ENCODE measurements at places on chromosomes 11 and 22.

GRCh38 chr11:64872790-64873488, 5.5 kb downstream of the EHD1 start:
- DNase-seq = no peak

GRCh38 chr11:125141686-125142535, 22.6 kb upstream of the PKNOX2 start:
- DNase-seq = peak; percentile 16

GRCh38 chr22:22745225-22746060, 101.0 kb downstream of the GGTLC2 start:
- DNase-seq = peak; percentile 38

- no peak for DNase-seq
These were observed 26.9 kb downstream of the TRMU start for GRCh38 chr22:46362203-46362933.

DNA sequence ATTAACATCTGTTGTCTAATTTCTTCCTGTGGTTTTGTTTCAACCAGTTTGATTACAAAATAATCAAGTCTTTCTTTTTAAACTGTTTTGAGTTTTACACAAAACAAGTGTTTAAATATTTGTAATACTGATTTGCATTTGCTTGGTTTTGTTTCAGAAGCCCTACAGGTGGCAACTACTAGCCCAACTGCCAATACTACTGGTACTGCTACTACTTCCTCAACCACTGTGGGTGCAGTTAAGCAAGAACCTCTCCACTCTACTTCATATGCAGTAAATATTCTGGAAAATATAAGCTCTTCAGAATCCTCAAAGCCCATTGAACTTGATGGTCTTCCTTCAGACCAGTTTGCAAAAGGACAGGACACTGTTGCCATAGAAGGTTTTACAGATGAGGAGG, 61.1 kb downstream of the QSER1 start:
- DNase-seq = no peak

DNA sequence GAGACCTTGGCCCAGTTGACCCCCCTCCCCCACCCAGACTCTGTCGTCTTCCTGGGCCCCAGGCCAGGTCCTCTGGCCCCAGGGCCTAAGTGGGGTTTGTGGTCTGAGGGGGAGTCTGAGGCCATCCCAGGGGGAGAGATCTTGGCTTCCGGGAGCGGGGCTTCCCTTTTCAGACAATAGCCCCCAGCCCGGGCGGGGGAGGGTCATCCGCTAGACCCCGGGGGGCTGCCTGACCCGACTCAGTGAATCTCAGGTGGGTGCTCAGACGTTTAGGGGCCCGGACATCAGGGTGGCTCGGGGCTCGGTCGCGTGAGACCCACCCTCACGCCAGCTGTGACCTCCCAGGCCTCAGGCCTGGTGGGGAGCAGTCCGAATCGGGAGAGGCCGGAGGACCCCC, 609 bp downstream of the MAPK11 start:
- no peak for DNase-seq

- peak; percentile 61 for DNase-seq
These were observed 63.4 kb downstream of the FLI1 start for GRCh38 chr11:128757235-128757711.

GRCh38 chr11:5277807-5278382, 8.2 kb upstream of the HBE1 start:
- no peak for DNase-seq

DNA sequence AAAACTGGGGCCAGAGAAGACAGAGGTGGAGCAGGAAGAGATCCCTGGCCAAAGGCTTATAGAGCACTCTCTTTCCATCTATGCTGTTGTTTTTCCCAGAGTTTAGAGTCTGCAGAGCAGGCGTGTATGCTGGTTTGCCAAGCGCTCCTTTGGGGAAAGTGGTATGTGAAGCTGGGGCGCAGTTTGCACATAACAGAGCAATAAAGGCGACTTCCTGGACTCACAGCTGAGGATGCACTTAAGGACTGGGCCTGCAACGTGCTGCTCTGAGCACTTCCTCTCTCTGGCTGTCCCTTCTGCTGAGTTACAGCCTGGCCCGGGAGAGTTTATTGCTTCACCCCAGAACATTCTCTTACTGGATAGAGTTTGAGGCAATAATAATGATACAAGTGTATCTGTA, 41.7 kb downstream of the THAP12 start:
- DNase-seq = peak; percentile 68

- no peak for DNase-seq
These were observed 713.9 kb upstream of the CCDC179 start for GRCh38 chr11:23574149-23574548.

DNA sequence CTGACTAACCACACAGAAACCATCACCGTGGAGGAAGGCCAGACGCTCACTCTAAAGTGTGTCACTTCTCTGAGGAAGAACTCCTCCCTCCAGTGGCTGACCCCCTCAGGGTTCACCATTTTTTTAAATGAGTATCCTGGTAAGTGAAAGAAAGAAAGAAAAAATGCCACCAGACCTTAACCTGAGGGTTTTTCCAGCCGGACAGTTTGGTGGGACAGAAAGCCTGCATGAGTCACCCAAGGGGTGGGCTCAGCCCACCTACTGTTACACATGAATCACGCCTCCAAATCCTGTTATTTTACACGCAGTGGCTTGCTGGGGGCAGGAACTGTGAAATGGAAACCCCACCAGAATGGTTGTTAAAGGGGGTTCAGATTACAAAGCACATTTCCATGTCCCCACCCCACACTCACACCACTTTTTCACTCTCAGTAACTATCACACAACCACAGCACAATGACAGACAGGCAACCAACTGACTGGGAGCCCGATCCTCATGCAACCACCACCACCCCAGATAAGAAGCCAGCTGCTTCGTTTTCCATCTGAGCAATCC, 11.9 kb downstream of the CRTAM start:
- DNase-seq = no peak

GRCh38 chr11:120105576-120105975, 32.3 kb downstream of the TRIM29 start:
- no peak for DNase-seq

DNA sequence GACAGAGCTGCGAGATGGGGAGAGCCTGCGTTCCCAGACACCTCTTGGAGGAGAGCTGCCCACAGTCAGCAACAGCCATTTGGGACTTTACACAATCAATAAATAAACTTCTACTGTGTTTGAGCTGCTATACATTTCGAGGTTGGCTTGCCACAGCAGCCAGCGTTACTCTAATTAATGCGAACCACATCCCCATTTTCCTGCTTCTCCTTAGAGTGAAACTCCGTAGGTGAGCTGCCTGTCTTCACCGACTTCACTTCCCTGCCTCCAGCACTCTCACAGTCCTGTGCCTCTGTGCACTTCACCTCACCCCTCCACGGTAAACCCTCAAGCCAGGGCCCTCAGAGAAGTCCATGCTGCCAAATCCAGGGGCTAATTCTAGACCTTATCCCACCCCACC, 5.9 kb upstream of the SLC22A12 start:
- DNase-seq = no peak

GRCh38 chr22:46748908-46749675, 11.0 kb upstream of the CERK start:
- no peak for DNase-seq

DNA sequence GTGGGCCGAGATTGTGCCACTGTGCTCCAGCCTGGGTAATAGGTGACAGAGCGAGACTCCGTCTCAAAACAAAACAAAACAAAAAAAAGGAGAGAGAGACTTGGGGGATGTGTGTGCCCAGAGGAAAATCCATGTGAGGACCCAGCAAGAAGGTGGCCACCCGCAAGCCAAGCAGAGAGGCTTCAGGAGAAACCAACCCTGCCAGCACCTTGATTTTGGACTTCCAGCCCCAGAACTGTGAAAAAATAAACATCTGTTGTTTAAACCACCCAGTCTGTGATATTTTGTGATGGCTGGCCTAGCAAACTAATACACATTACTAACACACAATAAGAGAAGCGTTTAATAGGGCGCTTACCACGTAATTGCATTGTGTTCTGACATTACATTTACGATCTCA, 21.2 kb downstream of the TXN2 start:
- no peak for DNase-seq

GRCh38 chr11:60870276-60870675, 2.9 kb downstream of the ZP1 start:
- DNase-seq = no peak

- peak; percentile 18 for DNase-seq
These were observed 95.2 kb upstream of the TP53I11 start for GRCh38 chr11:45045683-45046471.

GRCh38 chr11:45092404-45092785, 54.0 kb upstream of the PRDM11 start:
- no peak for DNase-seq

DNA sequence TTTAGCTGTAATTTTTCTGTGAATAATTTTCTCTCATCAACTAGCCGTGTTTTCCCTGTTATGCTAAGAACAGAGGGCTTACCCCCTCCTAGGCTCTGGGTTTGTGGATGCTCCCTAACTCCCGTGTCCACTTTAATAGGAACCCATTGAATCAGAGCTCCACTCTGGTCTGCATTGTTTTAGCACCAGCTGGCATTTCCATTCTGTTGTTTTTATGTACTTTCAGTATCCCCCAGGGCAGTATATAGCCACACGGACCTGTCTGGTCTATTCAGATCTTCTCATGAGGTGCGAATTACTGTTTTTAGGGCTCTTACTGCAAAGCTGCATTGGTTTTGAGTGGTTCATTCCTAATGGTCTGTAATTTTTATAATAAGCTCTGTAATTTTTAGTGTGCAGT, 16.0 kb downstream of the POLD3 start:
- no peak for DNase-seq

DNA sequence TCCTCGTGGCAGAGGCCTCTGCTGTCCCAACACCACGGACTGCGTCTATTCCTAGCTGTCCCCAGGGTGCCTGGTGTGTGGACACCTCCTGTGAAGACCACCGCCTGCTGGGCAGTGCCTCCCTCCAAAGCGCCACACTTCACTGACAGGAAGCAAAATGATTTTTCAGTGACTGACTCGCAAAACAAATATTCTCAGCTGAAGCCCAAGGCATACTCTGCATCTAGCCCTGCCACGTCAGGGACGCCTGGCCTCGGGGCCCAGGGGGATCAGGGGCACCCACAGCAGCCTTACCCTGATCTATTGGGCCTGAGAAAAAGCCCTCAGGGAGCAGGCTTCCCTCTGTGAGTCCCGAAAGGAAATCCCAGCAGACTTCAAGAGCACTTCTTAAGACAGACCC, 2.2 kb downstream of the BRD1 start:
- no peak for DNase-seq

- no peak for DNase-seq
These were observed 7.1 kb downstream of the CASP12 start for GRCh38 chr11:104891135-104891534.

GRCh38 chr11:122394313-122394712, 261.2 kb upstream of the UBASH3B start:
- no peak for DNase-seq

GRCh38 chr22:49368221-49368975, 459.3 kb downstream of the BRD1 start:
- no peak for DNase-seq

- DNase-seq = no peak
These were observed 213.9 kb upstream of the NARS2 start for GRCh38 chr11:78788533-78788932.

DNA sequence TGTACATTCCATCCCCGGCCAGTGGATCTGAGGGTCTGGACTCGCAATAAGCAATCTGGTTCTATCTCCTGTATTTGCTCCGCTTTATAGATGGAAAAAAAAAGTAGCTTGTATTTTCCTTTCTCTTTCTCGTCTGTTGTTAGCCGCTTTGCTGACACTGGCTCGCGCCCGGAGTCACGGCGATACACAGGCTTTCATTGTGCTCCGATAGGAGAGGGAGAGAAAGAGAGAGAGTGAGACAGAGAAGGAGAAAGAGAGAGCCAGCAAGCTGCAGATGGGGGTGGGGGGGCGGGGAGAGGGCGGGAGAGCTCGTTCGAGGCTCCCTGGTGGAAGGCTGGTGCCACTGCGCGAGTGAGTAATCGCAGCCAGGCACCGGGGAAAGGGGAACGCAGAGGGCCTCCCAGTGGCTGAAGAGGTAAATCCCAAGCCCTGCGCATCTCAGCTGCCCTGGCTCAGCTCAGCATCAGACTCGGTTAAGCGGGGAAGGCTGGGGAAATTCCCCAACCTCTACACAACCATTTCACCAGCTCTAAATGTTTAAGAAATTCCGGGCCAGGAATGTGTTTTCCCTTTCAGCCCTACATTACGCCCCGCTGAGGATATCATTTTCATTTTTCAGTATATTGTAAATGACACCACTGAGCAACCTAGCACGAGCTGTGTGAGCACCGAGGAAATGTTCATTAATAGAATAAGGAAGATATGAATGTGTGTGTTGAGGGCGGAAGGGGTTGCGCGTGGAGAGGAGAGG, at the start of gene MAML2:
MAML2 (minus strand) TSS at position 235 of the 751 bp plus-strand sequence. CDS start 1,300 bp downstream, outside the sequence.
- DNase-seq = peak; percentile 80

DNA sequence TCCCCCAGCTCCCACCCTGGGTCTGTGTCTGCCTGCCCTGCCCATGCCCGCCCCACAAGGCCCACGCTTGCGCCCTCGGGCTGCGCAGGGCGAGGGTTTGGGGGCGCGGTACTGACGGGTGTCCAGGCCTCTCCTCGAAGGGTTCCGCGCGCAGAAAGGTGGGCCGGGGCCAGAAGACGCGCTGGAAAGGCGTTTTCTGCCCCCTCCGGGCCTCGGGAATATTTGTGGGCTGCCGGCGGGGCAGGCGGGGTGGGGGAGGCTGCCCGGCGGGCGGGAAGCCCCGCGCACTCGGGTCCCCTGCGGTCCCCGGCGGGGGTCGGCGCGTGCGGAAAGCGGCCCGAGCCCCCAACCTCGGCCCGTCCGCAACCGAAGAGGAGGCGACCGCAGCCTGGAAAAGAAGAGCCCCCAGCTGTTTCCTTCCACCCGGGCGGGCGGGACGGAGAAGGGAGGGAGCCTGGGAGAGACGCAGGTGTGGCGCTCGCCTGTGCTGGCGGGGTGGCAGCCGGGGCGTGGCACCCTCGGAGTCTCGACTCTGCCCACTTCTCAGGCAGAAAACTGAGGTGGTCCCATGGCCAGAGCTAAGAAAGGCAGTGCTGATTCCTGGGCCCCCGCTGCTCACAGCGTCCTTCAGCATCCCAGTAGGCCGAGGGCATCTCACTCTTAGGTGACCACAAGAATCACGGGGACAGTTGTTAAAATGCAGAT, 59.0 kb downstream of the THAP12 start:
- no peak for DNase-seq

All from KG1 (cell line).